DMS79 (cell line): ENCODE measurements at places on chromosomes 3 and 15.

DNA sequence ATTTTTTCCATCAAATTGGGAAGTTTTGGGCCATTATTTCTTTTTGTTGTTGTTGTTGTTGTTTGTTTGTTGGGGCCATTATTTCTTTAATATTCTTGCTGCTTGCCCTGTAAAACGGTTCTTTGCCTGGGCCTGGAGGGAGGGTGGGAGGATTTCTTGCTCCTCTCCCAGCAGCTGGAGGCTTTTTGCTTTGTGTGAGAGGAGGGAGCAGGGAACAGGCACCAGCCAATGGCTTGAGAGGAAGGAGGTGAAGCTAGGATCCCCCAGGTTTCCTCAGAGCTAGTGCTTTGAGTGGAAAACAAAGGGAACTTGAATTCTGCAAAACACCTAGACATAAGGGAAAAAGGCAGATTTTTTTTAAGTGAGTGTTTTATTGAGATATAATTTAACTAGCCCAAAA lies 61.2 kb upstream of the DNAJC19 start:
- no peak for DNase-seq

- no peak for DNase-seq
Measured at GRCh38 chr15:84108728-84109127, 126.8 kb upstream of the GOLGA6L4 start.

DNA sequence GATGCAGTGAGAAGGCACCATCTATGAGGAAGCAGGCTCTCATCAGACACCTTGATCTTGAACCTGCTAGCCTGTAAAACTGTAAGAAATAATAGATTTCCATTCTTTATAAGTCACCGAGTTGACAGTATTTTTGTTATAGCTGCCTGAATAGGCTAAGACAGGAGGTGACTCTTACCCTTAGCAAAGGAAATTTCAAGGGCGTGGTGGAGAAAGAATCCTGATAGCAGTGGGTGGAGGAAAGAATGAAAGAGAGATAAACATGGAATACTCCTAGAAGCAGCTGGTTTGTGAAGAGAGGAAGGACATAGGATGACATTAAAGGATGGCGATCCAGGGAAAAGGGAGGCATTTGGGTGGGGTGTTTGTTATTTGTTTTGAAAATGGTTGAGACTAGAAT lies 41.4 kb downstream of the SIDT1 start:
- no peak for DNase-seq

GRCh38 chr3:158314426-158315357 lies 204.8 kb downstream of the RSRC1 start:
- no peak for DNase-seq

DNA sequence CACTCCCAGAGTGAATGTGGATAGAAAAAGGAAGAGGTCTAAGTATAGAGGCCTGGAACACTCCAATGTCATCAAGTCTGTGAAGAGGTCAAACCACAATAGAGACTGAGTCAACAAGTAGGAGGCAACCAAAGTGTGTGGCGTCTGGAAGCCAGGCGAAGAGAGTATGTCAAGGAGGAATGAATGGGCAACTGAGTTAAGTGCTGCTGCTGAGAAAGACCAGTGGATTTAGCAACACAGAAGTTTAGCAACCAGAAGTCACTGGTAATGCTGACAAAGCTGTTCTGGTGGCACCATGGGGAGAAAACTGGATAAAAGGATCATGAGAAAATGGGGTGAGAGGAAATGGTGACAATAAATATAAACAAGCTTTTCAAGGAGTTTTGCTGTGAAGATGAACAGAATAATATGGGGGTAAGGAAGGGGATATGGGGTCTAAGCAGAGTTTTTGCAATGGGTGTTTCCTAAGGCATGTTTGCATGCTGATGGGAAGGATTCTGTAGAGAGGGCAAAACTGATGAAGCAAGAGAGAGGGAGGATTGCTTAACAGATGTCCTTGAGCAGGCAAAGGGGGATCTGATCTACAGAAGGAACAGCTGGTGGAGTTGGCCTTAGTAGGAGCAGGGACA lies 38.4 kb downstream of the PCOLCE2 start:
- DNase-seq: no peak

DNA sequence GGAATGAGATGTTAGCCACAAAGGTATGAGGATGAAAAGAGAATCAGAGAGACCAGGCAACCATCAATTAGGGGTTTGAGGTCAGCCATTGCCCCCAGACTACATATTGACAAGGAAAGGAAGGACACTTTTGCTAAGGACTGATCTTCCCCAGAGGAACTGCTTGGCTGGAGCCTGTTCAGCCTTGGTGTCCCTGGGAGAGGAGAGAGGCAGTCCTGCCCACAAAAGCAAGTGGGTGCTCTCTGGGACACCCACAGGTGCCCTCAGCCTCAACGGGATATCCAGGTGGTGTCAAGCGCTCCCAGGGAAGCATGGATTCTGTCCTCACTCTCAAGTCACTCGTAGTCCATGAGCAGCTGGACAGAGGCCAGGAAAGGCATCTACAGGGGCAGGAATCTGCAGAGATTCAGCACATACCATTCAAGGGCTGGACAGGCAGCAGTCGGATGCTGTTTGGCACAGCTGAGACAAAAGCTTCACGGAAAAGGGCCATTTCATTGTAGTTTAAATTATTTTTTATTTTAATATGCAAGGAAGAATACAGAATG lies 166.2 kb downstream of the UACA start:
- DNase-seq: no peak

DNA sequence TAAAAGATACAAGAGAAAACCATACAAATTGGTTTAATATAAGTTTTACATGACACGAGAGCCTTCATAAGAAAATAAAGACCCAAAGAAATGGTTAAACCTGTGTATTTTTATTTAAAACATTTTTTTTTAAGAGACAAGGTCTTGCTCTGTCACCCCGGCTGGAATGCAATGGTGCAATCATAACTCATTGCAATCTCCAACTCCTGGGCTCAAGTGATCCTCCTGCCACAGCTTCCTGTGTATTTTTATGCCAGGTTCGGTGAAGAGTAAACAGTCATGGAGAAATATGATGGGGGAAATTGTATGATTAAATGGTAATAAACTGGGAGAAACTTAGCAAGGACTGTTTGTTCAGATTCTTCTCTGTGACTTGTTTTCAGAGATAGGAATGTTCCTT lies 441.0 kb downstream of the TUSC7 start:
- DNase-seq: no peak

DNA sequence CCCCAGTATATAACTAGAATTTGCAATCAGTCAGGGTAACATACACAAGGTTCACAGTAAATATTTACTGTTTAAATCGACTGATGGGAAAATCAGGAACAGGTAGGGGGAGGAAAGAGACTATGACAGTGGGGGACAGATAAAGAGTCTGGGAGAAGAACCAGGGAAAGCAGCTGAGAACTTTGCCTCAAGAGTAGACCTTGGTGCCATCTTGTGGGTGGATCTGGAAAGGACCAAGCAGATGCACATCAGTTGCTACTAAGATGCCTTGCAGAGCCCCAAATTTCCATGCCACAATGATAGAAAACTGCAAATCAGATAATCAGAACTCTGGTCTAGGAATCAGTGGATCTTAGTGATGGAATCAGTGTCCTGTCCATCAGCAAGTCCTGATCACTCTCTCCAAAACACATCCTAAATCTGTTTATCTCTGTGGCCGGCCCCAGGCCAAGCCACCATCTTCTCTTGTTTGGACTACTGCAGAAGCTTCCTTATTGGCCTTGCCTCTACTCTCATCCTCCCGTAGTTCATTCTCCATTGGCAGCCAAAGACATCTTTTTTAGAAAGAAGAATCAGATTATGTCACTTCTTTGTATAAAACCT lies 62.7 kb downstream of the PDE8A start:
- no peak for DNase-seq

GRCh38 chr3:182892226-182892625 lies 88.1 kb downstream of the DCUN1D1 start:
- DNase-seq: no peak

DNA sequence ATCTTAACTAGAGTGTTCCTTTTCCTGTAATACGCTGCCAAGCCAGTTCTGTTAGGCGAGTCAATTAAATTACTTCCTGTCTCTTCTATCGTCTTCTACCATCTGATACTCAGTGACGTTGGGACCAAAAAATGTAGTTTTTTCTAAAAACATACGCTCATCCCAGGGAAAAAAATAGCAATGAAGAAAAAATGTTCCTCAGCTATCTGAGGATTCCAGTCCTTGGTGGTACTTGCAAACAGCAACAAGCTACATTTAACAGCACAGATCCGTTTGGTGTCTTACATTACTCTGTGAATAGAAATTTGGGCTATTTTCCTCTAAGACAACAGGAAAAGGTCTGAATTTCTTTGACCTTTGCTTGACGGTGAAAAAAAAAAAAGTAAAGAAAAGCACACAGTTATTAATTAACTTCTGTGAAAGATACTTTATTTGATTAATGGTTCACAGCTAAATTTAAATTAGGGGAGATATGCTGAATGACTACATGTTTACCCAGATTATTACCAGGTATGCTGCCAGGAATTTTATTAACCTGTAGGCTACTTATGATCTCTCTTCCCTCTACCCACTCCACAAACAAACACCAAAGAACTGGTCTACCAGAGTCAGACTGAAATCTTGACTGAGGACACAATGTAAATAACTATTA lies 254.4 kb upstream of the ZPLD1 start:
- no peak for DNase-seq

- DNase-seq: no peak
Measured at GRCh38 chr3:152258448-152259393, 10.0 kb upstream of the MBNL1 start.

- DNase-seq: no peak
Measured at GRCh38 chr3:59688636-59689035, 638.8 kb upstream of the CFAP20DC start.

DNA sequence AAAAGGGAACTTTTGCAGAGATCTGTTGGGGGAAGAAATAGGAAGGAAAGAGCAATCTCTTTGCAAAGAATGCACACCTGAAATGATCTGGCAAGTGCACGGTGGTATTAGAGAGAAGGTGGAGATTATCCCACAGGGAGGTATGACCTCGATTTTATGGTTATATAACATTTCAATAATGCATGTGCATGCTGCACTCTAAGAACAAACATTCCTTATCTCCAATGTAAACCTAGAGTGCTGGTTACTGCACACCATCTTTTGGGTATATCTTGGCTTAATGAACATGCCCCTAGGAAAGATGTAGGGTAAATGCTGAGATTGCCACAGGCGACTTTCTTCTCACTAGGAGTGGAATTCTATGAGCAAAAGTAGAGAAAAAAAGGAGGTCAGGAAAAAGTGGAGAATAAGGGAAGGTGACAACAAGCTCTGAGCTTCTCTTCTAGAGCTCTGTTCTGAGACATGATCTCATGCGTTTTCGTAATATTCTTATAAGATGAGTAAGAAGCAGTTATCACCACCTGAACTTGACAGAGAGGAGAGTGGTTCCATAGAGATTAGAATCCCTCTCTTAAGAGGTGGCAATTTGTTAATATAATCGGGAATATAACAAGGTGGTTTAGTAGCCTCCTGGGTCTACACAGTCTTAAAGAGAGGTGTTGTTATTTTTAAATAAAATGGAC lies 117.5 kb upstream of the TMC3 start:
- DNase-seq: no peak

- DNase-seq: no peak
Measured at GRCh38 chr3:112776000-112776399, 70.7 kb downstream of the CD200R1L start.

GRCh38 chr3:34185301-34185700 lies 386.9 kb downstream of the PDCD6IP start:
- no peak for DNase-seq

DNA sequence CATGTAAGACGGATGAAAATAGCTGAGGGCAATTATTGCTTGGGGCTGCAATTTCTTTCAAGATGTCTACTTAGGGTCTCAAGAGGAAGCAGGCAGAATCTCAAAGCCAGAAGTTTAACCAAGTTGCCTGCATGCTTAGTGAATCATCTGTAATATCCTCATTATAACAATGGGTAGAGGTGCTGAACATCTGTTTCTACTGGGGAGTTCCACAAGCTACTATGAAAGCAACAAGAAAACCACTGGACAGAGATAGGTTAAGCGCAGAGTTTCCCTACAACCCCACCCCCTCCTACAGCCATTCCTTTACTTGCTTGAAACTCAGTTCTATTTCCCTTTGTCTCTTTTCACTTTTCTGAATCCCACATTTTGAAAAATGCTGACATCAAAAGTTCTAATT lies 759.4 kb upstream of the GBE1 start:
- DNase-seq: no peak

- no peak for DNase-seq
Measured at GRCh38 chr3:105199217-105199616, 167.5 kb upstream of the ALCAM start.

DNA sequence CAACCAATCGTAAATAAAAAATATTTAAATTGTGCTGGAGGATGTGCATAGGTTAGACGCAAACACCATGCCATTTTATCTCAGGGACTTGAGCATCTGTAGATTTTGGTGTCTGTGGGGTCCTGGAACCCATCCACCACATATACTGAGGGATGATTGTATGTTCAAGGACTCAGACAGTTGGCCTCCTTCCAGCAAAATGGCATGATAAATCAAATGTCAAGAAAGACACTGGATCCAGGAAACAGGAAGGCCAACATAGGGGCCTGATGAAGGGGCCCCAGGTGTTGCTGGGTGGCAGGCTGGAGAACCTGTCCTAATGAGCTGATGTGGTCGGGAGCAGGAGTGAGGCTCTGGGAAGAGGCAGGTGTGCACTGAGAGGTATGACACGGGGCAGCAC lies 289.5 kb downstream of the GABRG3 start:
- no peak for DNase-seq

DNA sequence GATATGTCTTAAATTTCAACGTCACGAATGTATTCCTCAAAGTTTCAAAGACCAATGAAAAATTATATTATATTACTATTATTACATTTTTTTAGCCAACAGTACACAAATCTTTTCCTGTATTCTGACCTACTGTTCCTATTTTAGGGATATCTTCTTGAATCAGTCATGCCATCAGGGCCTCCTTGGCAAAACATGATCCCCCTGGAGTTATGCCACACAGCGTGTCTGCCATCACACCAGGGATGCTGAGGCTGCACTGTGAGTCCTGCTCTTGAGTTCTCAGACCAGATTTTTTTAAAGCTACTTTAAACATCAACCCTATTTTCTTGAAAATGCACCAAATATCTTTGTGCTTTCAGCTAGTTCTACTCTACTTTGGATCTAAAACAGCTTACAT lies 425.9 kb upstream of the ZNF385D start:
- DNase-seq: no peak
